ENCODE measurements at places on chromosomes 13 and 19.

- no peak for DNase-seq
Measured at GRCh38 chr13:100853434-100853833, 178.8 kb upstream of the TMTC4 start.

GRCh38 chr19:13930402-13930801 lies 7.8 kb downstream of the PODNL1 start:
- DNase-seq, result no peak

GRCh38 chr13:97855570-97856303 lies 97.7 kb upstream of the IPO5 start:
- DNase-seq, result peak; percentile 26

DNA sequence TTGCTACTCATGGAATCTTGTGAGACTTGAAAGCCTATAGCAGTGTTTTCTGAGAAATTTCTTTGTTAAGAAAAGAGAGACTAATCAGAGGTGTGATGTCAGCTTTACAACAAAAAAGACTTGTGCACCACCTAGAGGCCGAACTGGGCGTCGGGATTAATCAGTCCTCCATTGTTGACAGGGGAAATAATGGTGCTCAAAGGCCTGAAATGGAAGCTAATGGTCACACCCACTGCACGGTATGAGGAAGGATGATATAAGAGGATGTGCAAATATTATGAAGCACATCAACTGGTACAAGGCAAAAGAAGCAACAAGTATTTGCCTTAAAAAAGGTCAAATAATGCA lies 480.2 kb upstream of the MIR17HG start:
- DNase-seq, result peak; percentile 72

DNA sequence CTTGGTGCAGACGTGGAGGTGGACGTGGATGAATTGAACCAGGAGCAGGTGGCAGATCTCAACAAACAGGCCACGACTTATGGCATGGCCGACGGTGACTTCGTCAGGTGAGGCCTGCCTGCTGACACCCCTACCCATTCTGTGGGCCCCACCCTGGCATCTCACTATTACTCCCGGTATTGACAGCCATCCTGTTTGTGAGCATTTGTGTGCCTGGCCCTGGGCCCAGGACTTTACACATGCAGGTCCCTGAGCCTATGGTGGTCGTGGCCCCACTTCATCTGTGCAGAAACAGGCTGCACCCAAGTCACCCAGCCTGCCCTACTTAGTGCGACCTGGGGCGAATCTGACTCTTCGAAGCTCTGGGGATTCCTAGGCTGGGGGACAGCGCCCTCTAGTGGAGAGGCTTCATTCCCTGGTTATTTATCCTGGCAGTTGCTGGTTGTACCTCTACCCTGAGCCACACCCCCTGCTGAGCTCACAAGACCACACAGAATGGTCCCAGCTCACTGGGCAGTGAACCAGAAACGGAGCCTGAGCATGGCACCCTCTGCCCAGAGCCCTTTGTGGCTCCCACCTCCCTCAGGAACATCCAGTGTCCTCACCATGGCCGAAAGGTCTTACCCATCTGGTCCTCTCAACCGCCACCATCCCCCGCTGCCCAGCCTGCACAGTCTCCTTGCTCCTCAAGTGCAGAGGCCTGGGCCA lies 16.9 kb downstream of the ZNF296 start:
- peak; percentile 80 for DNase-seq

DNA sequence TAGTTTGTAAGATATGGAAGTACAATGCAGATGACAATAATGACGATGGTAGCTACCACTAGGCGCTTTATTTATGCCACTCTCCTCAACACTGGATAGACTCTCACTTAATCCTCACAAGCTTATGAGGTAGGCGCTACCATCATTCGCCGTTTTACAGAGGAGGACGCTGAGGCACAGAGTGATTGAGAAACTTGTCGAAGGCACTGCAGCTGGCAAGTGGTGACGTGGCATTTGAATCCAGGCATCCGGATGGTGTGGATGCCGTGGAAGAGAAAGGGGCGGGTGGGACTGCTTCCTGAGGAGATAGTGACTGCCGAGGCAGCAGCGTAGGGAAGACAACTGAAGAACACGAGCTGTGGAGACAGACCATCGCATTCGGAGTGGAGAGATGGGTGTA lies 1.3 kb upstream of the RPS9 start:
- no peak for DNase-seq

DNA sequence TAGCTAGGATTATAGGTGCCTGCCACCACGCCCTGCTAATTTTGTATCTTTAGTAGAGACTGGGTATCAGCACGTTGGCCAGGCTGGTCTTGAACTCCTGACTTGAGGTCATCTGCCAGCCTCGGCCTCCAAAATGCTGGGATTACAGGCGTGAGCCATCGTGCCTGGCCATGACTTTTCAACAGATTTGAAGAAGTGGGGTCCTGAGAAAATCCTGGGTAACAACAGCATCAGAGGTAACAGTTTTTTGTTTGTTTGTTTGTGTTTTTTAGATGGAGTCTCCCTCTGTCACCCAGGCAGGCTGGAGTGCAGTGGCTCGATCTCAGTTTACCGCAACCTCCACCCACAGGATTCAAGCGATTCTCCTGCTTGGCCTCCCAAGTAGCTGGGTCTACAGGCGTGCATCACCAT lies 3.7 kb downstream of the JUNB start:
- DNase-seq, result no peak

DNA sequence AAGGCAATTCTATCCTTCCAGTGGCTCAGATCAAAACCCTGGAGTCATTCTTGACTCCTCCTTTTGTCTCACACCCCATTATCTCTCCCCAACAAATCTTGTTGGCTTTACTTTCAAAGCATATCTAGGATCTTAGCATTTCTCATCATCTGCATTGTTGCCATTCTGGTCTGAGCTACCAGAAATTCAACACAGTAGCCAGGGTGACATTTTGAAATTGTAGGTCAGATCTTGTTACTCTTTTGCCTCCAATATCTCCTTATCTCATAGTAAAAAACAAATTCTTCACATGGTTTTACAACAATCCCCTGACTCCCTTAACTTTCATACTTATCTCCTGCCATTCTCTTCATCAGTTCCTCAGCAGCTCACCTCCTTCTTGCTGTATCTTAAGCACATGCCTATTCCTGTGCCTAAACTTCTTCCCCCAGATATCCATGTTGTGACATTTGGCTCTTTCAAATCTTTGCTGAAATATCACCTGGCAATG lies 115.8 kb downstream of the KLF5 start:
- DNase-seq, result no peak

GRCh38 chr13:33828431-33829129 lies 10.6 kb downstream of the RFC3 start:
- no peak for DNase-seq

Measured in hematopoietic multipotent progenitor cell (in vitro differentiated cells).